ENCODE measurements at places on chromosomes 12 and 14.

GRCh38 chr12:46892034-46892705, 66.4 kb upstream of the SLC38A4 start:
- no peak for DNase-seq

GRCh38 chr12:44817687-44818086, 58.4 kb downstream of the NELL2 start:
- no peak for DNase-seq

GRCh38 chr12:18620986-18621385, 116.8 kb downstream of the PLCZ1 start:
- DNase-seq = no peak

DNA sequence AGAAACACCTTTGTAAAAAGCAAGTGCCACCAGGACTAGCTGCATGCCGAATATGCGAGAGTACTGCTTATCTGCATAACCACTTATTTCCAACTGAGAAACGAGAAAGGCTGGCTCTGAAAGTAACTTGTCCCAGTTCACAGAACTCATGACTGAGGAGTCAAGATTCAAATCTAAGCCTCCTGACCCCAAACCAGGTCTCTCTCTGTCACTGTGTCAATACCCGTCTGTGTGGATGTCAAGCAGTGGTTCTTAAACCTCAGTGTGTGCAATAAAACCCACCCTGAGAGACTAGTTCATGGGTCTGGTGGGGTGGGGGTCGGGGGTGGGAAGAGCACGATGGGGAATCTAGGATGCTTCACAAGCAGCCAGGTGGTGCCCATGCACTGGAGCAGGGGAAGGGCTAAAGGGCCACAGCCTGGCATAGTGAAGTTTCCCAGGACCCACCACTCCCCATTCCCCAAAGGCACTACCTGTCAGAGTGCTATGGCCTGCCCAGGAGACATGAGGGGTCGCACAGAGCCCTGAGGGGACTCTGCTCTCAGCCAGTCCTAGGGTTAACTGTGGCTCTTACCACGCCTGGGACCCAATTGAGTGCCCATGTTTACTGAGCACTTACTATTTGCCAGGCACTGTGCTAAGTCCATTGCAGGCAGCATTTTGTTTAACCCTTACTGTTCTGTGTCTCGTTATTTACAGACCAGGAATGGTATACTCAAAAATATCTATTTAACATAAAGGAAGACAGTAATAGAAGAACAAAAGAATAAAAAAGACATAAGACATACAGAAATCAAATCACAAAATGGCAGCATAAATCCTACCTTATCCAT, 33.4 kb upstream of the PNMA1 start:
- no peak for DNase-seq

- no peak for DNase-seq
Measured at GRCh38 chr14:42523666-42524065, 917.0 kb downstream of the LRFN5 start.

DNA sequence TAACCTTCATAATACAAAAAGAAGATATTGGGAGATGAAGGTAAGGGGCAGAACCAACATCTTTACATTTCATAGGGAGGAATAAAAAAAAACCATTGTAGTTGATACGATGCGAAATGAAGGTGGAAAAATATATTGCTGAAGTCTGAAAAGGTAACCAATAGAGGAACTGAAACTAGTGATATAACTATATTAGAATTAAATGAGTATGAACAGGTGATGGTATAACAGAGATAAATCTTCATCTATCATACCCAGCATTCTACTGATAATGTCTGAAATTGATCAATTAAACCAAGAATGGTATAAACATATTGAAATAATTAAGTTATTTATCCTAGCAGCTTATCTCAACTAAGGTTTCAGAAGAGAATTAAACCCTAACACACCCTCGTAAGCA, 332.1 kb downstream of the NELL2 start:
- no peak for DNase-seq

DNA sequence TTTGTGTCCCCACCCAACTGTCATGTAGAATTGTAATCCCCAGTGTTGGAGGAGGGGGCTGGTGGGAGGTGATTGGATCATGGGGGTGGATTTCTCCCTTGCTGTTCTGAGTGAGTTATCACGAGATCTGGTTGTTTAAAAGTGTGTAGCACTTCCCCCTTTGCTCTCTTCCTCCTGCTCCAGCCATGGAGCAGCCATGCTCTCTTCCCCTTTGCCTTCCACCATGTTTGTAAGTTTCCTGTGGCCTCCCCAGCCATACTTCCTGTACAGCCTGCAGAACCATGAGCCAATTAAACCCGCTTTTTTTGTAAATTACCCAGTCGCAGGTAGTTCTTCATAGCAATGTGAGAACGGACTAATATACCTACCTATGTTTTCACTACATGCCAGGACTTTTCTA, 2.6 kb upstream of the POC1B start:
- no peak for DNase-seq

DNA sequence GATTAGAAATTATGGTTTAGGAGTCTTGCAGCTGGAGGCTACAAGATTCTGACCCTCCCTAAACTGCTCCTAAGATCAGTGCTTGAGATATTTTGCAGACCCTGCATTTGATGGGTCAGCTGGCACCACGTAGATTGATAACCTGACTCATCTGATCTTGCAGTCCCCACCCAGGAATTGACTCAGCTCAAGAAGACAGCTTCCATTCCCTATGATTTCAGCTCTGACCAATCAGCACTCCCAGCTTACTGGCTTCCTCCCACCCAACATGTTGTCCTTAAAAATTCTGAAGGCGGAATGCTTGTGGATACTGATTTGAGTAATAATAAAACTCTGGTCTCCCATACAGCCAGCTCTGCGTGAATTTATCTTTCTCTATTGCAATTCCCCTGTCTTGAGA, 23.2 kb upstream of the MTHFD1 start:
- no peak for DNase-seq

GRCh38 chr14:78746086-78746595, 576.0 kb downstream of the NRXN3 start:
- DNase-seq = no peak

DNA sequence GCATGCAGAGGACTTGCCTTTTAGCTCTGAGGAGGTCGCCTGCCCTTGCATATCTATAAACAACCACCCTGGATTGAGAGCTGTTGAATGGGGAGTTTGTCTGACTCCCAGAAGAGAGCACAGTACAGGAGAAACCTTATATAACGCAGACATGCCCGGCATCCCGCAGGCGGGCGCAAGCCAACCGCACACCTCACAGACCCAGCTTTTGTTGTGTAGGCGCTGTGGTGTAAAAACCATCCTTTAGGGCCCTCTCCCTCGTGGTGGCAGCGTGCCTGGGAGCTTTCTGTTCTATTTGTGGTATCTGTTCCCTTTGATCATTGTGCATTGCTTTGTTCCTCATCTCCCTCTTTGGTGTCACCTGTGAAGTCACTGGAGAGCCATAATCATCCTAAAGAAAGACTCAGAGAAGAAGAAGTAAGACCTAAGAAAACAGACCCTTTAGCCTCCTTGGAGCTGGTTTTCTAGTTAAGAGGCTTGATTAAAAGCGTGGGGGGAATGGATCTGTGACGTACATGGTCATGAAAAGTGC, 77.7 kb downstream of the ETV6 start:
- no peak for DNase-seq

GRCh38 chr14:96245710-96246538, 10.1 kb upstream of the BDKRB1 start:
- DNase-seq = no peak

GRCh38 chr14:22846811-22847307, 10.5 kb downstream of the MMP14 start:
- no peak for DNase-seq

GRCh38 chr14:96737881-96738280, 59.3 kb upstream of the VRK1 start:
- no peak for DNase-seq

DNA sequence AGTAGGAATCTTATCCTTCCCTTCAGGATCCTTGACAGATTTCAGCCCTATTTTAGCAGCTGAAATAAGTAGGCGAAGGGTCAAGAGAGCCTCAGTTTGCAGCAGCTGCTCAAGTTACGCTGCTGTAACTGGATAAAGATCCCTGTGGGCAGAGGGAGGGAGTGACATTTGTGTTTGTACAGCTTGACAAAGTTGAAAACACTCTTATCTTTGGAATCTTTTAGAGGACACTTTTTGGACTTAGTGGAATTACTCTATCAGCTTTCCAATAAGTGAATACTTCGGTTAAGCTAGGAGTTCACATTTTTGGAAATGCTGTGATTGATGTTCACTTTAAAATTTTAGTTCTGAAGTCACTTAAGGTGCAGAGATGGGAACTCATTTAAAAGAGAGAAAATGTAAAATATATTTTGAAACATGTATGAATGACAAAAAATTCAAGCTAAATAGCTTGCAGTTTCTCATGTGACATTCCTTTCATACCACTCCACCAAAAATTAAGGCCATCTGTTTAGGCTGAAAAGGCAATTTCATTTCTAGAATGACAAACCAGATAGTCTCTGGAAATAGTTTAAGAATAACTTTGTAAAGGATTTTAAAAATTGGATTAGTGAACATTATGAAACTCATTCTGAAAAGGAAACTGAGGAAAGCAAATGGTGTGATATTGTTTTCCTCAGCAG, 55.2 kb downstream of the SLC38A4 start:
- DNase-seq = no peak

GRCh38 chr12:45522227-45522626, 207.3 kb upstream of the ARID2 start:
- no peak for DNase-seq

DNA sequence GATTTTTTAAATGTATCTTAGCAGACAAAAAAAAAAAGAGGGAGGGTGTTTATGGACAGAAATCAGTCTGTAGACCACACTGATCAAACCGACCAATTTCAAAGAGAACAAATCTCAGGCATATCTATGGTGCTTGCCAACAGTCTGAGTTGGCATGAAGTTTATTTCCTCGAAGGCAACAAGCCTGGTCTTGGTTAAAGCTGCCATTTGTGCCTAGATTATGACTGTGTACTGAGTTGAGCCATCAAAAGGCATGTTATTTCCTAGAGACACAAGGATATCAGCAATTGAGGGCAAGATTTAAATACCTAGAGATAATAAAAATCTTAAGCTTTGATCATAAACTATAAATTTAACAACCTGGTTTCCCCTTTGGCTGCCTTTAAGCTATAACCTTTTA, 119.2 kb downstream of the SLC2A13 start:
- no peak for DNase-seq

- no peak for DNase-seq
Measured at GRCh38 chr14:23408307-23408630, 196 bp upstream of the MYH6 start.

DNA sequence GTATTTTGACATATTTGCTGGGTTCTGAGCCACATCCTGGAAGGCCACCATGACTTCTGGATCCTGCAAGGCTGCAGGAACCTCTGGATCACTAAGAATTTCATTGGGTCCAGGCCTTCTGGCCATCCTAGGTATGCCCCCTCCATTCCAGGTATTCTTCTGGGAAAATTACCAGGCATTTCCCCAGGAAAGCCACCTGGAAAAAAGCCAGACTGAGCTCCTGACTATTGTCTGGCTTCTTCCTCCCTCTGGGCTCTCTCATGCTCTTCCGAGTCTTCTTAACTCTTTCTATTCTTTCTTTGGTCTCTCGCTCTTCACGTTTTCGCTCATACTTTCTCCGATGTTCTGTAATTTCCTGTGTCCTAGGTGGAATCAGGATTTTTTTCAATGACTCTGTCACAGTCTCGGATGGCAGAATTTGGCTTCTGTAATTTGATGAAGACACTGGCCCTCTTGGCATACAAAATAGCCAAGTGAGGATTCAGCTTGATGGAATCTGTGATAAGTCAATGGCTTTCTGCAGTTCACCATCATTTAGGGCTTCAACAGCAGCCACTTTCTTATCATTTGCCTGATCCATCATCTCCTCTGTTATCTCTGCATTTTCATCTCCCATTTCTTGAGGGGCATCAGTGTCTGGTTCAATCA, 42.6 kb downstream of the ATP23 start:
- no peak for DNase-seq

DNA sequence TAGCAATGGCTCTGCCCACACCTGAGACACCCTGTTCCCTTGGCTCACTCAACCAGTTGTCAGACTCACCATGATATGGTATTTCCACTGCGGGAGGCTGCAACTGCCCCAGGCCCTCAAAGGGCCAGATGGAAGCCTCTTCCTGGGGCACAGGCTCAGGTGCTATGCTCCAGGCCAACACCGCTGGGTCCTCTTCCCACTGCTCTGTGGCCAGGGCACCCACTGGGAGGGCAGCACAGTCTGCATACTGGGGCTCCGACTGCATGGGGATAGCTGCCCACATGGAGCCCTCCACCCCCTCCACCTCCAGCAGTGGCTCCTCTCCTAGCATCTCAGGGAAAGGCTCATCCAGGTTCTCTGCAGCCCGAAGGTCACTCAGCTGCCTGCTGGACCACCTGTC, 3.7 kb downstream of the ANGEL1 start:
- no peak for DNase-seq

DNA sequence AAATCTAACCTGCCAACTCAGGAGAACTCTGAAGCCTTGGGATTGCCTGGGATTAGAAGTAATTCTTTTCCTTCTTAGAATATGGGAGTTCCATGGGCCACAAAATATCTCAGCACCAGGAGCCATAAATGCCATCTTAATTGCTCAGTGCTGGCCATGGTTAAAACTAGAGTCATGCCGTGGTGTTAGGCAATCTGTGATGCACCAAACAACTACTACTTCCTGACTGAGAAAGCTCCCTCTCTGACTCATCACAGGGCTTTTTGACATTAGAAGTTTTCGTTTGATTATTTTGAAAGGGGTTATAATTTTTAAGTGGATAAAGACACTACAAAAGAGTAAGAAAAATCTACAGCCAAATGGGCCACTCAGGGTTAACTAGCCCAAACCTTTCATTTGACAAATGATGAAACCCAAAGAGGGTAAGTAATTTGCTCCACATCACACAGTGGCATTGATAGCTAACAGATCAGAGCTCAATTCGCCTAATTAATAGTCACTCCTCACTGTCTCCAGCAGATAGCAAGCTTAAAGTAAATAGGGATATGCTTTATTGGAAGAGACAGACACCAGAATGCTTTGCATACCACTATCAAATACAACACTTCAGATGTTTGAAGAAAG, 377.3 kb downstream of the EMP1 start:
- DNase-seq = no peak

- DNase-seq = no peak
Measured at GRCh38 chr12:92147491-92147890, 1.8 kb upstream of the BTG1 start.

DNA sequence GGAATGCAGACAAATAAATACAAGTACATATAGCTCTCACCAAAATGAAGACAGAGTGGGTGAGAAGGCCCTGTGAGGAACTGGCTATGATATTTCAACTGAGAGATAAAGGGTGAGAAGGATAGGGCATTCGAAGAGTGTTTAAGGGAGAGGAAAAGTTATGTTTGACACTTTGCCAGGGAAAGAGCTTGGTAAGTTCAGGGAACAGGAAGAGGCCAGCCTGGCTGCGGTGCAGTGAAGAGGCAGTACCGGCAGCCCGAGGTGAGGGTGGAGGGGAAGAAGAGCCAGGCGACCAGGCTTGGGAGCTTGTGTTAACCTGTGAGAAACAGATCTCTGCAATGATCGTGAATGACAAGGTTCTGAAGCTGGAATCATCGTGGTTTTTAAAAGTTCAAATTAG, 84.7 kb upstream of the RFX4 start:
- no peak for DNase-seq

DNA sequence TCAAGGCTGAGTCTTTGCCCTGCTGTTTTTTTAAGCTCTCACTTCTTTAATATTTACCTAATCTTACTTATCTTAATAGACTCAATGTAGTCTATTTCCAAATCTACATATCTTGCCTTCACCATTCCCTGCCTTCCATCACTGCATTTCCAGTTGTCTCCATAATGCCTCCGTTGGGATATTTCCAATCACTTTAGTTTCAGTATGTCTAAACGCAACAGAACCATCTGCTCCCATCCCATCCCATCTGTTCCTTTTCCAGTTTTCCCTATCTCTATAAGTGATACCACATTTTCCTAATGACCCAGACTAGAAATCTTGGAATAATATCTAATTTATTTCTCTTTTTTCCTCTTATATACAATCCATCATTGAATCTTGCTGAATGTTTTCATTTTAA, 15.1 kb upstream of the CCDC198 start:
- DNase-seq = no peak
